ENCODE measurements at places on chromosomes 7 and 10. TPM values are rescaled to one million over a fixed set of nuclear protein-coding genes. Genes with fewer than 3 reads are reported as not detected.

DNA sequence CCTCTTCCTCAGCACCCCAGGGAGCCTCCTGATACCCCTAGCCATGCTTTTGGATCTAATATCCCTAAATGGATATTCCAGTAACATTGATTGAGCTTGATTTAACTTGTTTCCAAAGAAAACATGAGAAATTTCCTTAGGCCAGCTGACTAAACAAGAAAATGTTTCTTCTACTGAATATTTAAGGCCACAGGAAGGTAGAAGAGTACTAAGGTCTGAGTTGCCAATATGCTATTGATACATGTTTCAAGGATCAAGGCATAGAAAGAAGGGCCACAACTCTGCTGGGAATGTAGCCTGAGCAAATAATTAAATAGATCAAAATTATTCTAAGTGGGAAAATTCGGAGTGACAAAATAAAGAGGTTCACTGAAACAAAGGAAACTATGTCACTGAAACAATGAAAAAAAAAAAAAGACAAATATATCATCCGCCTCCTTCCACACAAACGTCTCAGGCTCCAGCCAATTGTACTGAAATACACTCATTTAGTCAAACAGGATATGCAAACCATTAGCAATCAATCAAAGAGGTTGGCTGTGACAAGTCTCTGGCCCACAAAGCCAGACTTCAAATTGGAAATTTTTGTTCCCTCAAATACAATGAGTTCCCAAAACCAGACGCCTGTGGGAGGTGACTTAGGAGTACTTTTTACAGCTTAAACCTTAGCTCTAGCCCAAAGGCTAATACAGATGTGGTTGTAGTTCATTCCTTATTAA is 396.2 kb downstream of the HTR7 start:
- DNase-seq: peak; percentile 39

- no peak for DNase-seq
These were observed 33.0 kb upstream of the CHST15 start for GRCh38 chr10:124126145-124126982.

- DNase-seq: no peak
These were observed 36.0 kb downstream of the RHOBTB1 start for GRCh38 chr10:60908031-60908430.

DNA sequence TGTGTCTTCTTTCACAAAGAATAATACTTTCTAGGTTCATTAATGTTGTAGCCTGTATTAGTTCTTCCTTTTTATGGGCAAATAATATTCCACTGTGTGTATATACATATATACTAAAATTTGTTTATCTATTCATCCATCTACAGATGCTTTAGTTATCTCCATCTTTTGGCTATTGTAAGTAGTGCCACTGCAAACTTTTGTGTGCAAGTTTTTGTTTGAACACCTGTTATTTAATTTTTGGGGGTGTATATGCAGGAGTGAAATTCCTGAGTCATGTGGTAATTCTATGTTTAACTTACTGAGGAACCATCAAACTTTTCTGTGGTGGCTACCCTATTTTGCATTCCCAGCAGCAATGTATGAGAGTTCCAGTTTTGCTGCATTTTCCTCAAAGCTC is 37.7 kb upstream of the AGR3 start:
- no peak for DNase-seq

MNX1 gene
- total RNA-seq: not detected

ITGB8 gene
- 79.2 TPM for total RNA-seq

BCAP29 gene
- 92.6 TPM for total RNA-seq

GPR37 gene
- total RNA-seq: 7.0 TPM

SPOCK2 gene
- 0.36 TPM for total RNA-seq

HPSE2 gene
- not detected for total RNA-seq

Measured in fibroblast of the aortic adventitia (primary cell).